ENCODE measurements at places on chromosomes 5 and 9.

GRCh38 chr9:98132806-98133631 lies 14.0 kb upstream of the TRIM14 start:
- H3K27me3 ChIP-seq: no peaks in the 10 kb centered on the region
- DNase-seq: no peak
- H3K4me3 ChIP-seq: no peak overlapping the region
- H3K4me1 ChIP-seq: no peaks in the 10 kb centered on the region
- H3K36me3 ChIP-seq: peaks cover 77% of the 10 kb centered on the region

DNA sequence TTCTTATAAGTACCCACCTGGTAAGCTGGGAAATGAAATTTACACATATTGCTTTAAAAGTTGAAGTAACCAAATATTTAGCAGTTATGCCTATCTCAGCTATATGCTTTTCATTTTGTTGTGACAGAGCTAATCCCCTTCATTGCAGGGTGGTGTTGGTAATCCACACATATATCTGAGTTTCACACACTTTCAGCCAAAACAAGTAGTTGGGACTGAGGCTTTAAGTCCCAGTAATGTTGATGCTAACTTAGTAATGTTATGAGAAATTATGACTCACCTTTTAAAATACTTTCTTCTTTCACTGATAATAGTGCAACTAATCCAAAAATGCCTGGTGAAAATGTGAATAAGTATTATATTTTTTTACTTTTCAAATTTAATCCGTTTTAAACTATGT lies 19.2 kb upstream of the RICTOR start:
- no peaks in the 10 kb centered on the region for H3K4me1 ChIP-seq
- H3K4me3 ChIP-seq: no peak overlapping the region
- H3K27me3 ChIP-seq: peaks cover 21% of the 10 kb centered on the region

DNA sequence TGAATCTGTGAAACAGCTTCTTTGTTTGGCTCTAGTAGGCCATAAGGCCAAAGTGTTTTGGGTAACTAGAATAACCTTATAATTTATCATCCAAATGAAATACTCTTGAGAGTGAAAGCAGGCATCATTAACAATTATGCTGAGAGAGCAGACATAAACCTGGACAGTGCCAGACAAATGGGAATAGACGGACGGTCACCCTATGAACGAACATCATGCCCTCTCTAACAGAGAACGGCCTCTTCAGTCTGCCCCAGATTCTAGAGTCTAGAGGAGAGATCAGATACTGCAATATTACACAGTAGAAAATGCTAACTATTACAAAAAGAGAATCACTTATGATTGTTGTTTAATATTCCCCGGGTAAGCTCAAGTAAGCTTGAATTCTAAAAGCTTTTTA lies 68.5 kb downstream of the APBA1 start:
- no peaks in the 10 kb centered on the region for H3K36me3 ChIP-seq
- no peak for DNase-seq
- H3K27me3 ChIP-seq: no peaks in the 10 kb centered on the region
- H3K27ac ChIP-seq: no peak overlapping the region

GRCh38 chr5:168528521-168529373 lies at the start of gene FBLL1:
Gene FBLL1, plus strand, starts transcription at chr5:168529305. Its CDS starts 200 bp downstream, at chr5:168529505.
- H3K4me3 ChIP-seq: no peak within 1 kb of the TSS
- no peak within 1 kb of the TSS for H3K27ac ChIP-seq
- DNase-seq: no peak
- H3K36me3 ChIP-seq: no peaks in the 10 kb centered on the region
- peaks cover 17% of the 10 kb centered on the region for H3K27me3 ChIP-seq

GRCh38 chr5:35129921-35130485 lies 82.3 kb upstream of the AGXT2 start:
- H3K36me3 ChIP-seq: no peaks in the 10 kb centered on the region
- peak; percentile 23 for DNase-seq
- no peak overlapping the region for H3K27ac ChIP-seq
- no peak overlapping the region for H3K4me3 ChIP-seq
- H3K4me1 ChIP-seq: no peaks in the 10 kb centered on the region
- H3K27me3 ChIP-seq: peaks cover 3% of the 10 kb centered on the region
